Urothelium cell line (cell line): ENCODE measurements at places on chromosomes 1 and 21.

DNA sequence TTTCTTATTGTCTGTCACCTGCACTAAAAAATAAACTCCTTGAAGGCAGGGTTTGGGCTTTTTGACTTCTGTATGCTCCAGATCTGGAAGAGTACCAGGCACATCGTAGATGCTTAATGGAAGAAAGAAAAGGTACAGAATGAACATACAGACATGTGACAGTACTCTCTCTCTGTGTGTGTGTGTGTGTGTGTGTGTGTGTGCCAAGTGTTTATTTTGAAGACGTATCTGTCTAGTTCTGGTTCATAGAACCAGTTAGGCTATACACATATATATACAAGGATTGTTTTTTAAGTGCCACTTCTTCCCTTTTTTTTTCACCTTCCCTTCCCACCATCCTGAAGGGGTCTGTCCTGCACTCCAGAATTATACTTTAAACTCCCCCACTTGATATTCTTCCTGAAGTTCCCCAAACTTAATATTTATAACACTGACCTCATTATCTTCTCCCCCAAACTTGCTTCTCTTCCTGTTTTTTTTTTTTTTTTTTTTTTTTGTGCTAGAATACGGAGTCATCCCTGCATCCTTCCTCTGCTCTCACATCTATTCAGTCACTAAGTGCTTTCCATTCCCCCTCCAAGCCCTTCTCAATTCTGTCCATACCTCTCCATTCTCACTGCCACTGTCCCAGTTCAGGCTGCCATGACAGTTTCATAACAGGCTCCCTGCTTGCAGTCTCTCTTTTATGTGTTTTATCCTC lies 5.4 kb upstream of the KCNA3 start:
- DNase-seq, result no peak

DNA sequence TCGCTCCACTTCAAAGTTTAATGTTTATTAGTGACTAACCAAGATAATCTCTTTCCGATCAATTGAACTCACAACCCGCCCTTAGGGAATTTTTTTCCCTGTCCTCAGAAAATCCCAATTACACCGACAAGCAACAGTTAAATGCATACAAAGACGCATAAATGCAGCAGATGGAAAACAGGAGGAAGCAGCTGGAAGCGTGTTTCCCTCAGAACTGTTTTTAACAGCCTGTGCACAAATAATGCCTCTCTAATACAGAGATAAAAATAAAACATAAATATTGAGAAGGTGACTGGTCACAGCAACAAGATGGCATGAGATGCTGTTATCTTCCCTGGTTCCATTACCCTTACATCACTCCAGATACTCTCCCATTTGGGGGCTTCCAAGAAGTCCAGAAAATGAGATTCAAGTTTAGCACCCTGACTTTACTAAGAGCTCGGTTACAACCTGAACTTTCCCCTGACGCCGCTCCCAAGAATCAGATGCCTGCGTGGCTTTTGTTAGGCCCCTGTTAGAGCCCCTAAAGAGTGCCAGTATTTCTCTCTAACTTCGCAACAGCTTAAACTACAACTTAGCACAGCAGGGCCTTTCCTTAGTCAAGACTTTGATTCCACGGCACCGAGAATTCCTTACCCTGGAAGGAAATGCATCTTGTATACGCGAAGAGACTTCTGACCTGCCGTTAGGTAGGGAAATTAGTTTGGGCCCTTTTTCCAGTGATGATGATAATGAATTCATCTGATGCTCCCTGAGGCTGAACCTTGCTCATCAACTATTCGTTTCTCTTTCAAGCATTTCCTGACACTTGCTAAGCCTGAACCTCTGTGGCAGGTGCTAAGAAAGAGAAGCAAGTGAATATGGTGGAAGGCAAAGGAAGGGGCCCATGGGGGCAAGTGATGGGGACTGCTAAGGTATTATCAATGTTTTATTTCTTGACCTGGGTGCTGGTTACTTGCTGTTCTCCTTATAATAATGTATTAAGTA lies 137.7 kb upstream of the SMYD2 start:
- no peak for DNase-seq

DNA sequence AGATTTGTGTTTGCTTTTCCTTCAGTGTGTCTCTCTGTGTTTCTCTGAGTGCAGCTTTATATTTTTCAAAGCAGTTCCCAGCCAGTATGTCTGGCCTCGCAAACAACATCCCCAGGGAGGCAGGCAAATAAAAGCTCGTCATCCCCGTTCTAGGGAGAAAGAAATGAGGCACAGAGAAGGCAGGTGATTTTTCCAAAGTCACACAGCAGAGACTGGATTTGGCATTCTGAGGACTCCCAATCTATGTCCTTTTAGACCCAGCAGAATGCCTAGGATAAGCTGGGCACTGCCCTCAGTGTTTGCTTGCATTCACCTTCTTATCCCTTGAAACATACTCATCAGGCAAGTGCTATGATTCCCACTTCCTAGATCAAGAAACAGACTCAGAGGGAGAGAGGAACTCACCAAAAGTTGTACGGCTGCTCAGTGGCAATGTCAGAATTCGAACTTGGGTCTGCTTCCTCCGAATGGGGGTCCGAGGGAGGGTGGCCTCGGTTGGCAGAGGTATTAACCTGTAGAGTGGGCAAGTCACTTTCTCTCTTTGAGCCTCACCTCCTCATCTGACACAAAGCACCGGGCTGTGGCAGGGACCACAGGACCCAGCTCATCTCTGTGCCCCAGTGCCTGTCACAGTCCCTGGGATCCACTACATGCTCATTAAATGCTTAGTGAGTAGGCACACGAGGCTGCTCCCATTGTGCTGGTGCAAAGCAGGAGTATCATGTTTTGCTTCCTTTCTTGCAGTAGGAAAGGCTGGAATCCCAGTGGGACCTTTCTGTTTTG lies 4.2 kb downstream of the RAP1GAP start:
- DNase-seq, result no peak

GRCh38 chr1:91054780-91055481 lies 33.1 kb upstream of the ZNF644 start:
- DNase-seq, result no peak

- peak; percentile 70 for DNase-seq
Observed at GRCh38 chr1:63316984-63317816, 5.2 kb upstream of the FOXD3 start.

DNA sequence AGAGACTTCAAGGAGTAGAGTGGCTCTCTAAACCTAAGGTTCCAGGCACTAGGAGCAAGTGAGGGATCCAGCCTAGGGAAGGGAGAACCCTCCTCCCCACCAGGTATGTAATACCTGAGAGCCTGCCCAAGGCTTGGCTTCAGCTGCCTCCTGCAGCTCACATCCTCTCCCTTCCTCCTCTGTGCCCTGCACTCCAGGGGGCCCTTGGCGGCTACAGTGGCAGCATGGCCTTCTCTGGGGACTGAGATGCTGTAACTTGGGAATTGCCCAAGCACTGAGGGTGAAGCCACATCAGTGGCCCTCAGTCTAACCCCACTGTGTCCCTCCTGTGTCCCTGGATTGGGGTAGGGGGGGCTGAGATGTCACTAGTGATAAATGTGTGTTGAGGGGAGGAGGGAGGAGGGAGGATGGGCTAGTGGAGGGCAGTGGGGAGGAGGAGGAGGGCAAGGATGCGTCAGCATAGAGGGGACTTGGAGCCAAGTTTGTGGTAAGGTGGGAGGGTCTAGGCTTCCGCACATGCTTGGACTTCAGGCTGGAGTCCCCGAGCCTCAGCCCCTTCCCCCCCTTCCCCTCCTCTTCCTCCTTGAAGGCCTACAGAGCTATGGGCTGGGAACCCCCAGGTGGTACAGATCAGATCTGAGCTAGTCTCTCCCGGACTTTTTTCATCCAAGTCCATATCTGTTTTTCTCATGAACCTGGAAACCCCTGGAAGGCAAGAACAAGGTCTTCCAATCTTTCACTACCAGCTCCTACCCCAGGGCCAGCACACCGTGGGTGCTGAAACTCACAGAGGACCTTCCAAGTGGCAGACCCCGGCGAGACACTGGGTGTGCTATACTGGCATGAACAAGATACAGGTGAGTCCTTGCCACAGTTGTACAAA lies 17.5 kb downstream of the COL9A2 start:
- peak; percentile 60 for DNase-seq

DNA sequence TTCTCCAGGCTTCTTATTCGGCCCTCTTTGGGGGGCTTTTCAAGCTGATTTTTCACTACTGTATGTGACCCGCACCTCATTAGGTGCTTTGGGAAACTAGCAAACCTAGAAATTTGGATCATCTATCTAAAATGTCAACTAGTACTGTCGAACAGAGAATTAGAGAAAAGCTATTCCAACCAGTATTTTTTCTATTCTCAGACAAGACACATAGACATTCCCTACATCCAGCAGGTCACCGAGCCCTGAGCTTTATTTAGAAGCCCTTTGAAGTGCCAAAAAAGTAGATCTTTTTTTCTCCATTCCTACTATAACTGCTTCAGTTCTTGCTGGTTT lies 310 bp upstream of the SSR2 start:
- no peak for DNase-seq

DNA sequence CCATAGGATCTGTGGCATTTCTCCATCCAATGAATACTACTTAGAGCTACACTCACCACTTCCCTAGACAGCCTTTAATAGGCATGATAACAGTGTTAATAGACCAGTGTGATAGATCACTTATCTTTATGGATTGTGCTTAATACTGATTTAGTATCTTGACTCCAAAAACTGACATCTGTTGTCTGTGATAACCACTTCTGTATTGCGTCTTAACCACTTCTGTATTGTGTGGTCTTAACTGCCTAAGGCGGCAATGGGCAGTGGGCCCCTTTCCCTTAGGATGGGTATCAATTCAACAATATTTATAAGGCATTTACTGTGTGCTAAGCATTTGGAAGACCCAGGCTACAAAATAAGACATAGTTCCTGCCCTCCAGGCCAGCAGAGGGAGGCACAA lies 32.0 kb upstream of the RCAN3 start:
- no peak for DNase-seq

GRCh38 chr21:45256912-45257672 lies 30.6 kb downstream of the POFUT2 start:
- DNase-seq, result no peak

DNA sequence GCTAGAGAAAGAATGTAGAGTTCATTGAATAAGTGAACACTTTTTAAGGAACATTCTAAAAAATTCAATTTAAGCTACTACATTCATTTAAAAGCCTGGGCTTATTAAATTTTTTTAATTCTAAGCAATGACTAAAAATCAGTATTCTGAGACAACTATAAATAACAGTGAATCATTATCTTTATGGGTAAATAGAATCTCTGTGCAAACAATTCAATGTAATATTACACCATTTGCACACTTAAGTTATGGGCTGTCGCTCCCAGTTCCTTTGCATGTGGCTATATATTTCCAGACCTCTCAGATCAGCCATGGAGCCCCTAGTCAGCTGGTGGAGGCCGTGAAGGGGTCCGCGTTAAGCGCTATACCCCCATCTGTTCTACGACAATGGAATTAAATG lies 65.1 kb downstream of the KCNK1 start:
- DNase-seq, result no peak

DNA sequence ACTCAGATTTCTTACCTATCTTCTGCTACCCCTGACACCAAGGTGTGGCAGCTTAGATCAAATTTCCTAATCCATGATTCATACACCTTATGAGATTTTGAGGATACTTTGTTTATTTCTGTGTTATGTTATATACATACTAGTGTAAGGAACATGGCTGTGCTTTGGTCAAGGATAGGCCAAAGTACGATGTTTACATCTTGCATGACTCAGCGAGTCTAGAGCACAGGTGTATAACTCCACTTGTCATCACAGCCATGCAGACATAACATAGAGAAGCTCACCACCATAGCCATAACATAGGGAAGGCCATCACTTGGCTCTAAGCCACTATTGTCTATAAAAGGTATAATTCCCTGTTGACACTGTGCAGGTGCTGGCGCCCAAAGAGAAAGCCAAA lies 61.2 kb downstream of the GBP6 start:
- no peak for DNase-seq

- no peak for DNase-seq
Observed at GRCh38 chr21:17460094-17460493, 52.7 kb upstream of the CXADR start.

DNA sequence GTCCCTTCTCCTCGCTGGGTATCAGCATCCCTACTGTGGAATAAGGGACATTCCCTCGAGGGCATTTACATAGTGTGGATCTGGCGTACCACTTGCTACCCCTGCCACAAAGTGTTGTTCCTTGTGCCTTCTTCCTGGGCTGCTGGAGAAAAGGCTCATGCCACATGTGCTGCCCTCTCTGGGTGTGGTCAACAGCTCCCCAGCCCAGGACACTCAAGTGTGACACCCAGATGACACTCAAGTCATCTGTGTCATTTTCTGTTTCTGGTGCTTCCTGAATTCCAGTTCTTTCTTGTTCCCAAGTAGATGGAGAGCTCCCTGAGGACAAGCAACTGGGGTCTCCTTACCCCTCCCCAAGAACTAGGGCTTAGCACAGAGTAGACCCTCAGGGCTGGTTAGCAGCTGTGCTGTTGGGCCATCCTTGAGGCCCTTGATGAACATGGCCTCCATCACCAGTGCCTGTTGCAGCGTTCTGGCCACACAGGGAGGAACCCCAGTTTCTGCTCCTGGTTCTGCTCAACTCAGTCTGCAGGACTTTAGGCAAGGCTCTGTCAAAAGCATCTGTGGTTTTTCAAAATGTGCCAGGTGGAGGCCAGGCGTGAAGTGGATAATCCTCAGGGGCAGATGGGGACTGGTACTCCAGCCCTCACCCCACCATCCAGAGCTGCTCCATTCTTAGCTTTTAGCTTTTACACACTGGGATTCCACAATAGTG lies 49.0 kb upstream of the CLIC4 start:
- DNase-seq, result no peak

GRCh38 chr1:24737368-24738117 lies 7.7 kb upstream of the CLIC4 start:
- no peak for DNase-seq

- no peak for DNase-seq
Observed at GRCh38 chr1:7582460-7582972, 188.6 kb upstream of the VAMP3 start.

DNA sequence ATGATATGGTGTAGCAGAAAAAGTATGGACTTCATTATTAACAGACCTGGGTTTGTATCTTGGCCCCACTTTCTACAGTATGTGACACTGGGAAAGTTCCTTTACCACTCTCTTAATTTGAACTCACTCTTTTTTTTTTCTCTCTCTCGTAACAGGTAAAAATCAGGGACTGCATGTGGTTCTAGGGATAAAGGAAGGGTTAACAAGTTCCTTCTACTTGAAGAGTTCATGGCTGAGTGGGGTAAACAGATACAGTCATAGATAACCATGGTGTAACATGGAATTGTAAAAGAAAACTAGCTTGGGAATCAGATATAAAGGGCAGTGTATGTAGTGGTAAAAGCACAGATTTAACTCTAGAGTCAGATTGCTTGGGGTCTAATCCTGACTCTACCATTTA lies 21.2 kb downstream of the ZYG11B start:
- DNase-seq, result no peak

GRCh38 chr1:155044812-155045657 lies 6.1 kb upstream of the ADAM15 start:
- peak; percentile 84 for DNase-seq

GRCh38 chr1:35539824-35540261 lies 17.4 kb downstream of the KIAA0319L start:
- DNase-seq, result no peak
